Stimulated activated CD4-positive, alpha-beta T cell treated with anti-CD3 and anti-CD28 coated beads, TNF-alpha, amount 100 ng/mL, for 4 hours (primary cell): ENCODE measurements at places on chromosomes 5 and 9.

- no peak for DNase-seq
Observed at GRCh38 chr9:16500386-16500785, 370.1 kb downstream of the BNC2 start.

GRCh38 chr5:170316937-170317336 is 19.4 kb upstream of the LCP2 start:
- DNase-seq = no peak

DNA sequence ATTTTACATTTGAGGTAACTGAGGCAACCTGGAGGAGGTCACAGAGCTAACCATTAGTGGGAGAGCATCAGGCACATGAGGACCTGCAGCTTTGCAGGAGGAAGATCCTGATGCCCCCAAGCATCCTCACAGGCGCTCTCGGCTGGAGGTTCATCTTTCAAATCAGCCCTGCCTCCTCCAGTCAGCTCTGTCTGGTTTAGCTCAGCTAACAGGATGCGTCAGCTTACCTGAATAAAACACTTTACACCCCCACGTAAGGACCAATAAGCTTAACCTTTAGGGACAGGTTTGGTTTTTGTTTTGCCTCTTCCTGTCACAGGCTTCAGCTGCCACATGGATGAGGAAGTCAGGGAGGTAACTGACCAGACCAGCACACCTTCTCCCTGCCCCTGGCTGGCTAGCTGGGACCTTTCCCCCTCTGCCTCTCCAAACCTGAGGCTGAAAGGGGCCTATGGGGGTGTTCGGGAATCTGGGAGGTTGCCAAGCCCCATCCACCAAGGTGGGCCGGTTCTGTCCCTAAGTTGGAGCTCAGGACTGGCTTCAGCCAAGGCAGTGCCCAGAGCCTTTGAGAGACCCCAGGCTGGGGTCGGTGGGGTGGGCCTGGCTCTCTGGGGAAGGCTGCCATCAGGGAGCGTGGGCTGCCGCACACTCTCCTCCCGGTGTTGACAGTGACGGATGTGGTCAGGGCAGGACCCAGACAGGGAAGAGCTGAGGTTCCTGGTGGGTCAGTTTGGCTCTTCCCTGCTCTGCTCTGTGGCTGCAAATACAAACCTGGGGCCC is 20.0 kb upstream of the FCN1 start:
- DNase-seq = no peak

GRCh38 chr5:167810573-167810972 is 480.9 kb upstream of the WWC1 start:
- DNase-seq = no peak

GRCh38 chr5:124459984-124460383 is 286.5 kb downstream of the ZNF608 start:
- no peak for DNase-seq

- no peak for DNase-seq
Observed at GRCh38 chr9:89661391-89661949, 56.7 kb downstream of the GADD45G start.

- no peak for DNase-seq
Observed at GRCh38 chr5:179577286-179577960, 27.1 kb downstream of the RUFY1 start.

DNA sequence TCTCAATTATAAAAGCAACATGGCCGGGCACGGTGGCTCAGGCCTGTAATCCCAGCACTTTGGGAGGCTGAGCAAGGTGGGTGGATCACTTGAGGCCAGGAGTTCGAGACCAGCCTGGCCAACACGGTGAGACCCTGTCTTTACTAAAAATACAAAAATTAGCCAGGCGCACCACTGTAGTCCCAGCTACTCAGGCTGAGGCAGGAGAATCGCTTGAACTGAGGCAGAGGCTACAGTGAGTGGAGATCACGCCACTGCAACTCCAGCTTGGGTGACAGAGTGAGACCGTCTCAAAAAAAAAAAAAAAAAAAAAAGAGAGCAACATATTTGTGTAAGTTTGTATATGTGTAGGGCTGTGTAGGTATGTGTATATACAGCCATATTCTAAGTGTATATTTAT is 7.5 kb downstream of the RPS6 start:
- no peak for DNase-seq

DNA sequence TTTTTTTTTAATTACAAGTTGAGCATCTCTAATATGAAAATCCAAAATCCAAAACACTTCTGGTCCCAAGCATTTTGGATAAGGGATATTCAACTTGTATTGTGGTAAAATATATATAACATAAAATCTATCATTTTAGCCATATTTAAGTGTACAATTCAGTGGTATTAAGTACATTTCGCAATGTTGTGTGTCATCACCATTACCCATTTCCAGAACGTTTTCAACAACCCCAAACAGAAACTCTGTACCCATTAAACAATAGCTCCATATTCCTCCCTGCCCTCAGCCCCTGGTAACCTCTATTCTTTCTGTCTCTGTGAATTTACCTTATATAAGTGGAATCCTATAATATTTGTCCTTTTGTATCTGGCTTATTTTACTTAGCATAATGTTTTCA is 24.9 kb downstream of the TICAM2 start:
- no peak for DNase-seq

- no peak for DNase-seq
Observed at GRCh38 chr5:96292582-96293247, 140.3 kb downstream of the PCSK1 start.
